ENCODE measurements at places on chromosomes 11 and 22. TPM values are rescaled to one million over a fixed set of nuclear protein-coding genes. Genes with fewer than 3 reads are reported as not detected.

The DCHS1 gene
- 0.03 TPM for total RNA-seq

The TXN2 gene
- 68.1 TPM for total RNA-seq

The SEPTIN3 gene
- 0.96 TPM for total RNA-seq

The CRYBB3 gene
- total RNA-seq, result not detected

The SYCE3 gene
- not detected for total RNA-seq

The OR4C3 gene
- total RNA-seq, result not detected

The ASRGL1 gene
- 10.2 TPM for total RNA-seq

The MMP11 gene
- total RNA-seq, result 0.36 TPM

The TMEM126B gene
- total RNA-seq, result 60.0 TPM

The KRTAP5-1 gene
- not detected for total RNA-seq

The RAB36 gene
- 7.4 TPM for total RNA-seq

The RTN4RL2 gene
- 94.8 TPM for total RNA-seq
